Esophagus muscularis mucosa (tissue), 4 donors: ENCODE measurements at places on chromosomes 1 and 21. TPM values are rescaled to one million over a fixed set of nuclear protein-coding genes. Genes with fewer than 3 reads are reported as not detected.

GRCh38 chr1:200755456-200755855 lies 16.8 kb downstream of the CAMSAP2 start:
- no peak for DNase-seq

Gene HUNK
- total RNA-seq: 3.2 TPM

Gene GPA33
- not detected for total RNA-seq

Gene SLC25A34
- total RNA-seq: 0.69 TPM

Gene NPL
- 6.6 TPM for total RNA-seq
